Small intestine (tissue), 16 donors: ENCODE measurements at places on chromosomes 7 and 10. TPM values are rescaled to one million over a fixed set of nuclear protein-coding genes. Genes with fewer than 3 reads are reported as not detected.

DNA sequence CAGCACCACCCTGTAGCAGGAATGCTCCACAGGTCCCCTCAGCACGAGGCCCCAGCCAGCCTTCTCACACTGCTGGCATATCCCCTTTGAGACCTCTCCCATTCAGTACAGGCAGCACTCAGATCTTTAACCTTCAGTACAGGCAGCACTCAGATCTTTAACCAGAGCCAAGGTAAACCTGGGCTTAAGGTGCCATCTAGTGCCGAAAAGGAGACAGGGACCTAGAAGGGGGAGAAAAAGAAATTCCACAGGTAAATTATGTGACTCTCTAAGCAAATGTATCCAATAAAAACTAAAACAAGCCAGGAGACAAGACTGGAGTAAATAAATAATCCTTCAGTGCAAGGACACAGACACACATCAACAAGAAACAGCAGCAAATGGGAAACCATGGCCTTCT, 358.6 kb downstream of the PTPRN2 start:
- no peak overlapping the region for H3K27ac ChIP-seq
- no peaks in the 10 kb centered on the region for H3K36me3 ChIP-seq
- no peaks in the 10 kb centered on the region for H3K27me3 ChIP-seq
- H3K4me3 ChIP-seq, result no peak overlapping the region
- H3K4me1 ChIP-seq, result no peaks in the 10 kb centered on the region
- DNase-seq, result no peak

- H3K4me3 ChIP-seq, result no peak overlapping the region
- H3K27me3 ChIP-seq, result no peaks in the 10 kb centered on the region
- DNase-seq, result no peak
- no peaks in the 10 kb centered on the region for H3K4me1 ChIP-seq
These were observed 13.6 kb downstream of the SUMF2 start for GRCh38 chr7:56077681-56078080.

DNA sequence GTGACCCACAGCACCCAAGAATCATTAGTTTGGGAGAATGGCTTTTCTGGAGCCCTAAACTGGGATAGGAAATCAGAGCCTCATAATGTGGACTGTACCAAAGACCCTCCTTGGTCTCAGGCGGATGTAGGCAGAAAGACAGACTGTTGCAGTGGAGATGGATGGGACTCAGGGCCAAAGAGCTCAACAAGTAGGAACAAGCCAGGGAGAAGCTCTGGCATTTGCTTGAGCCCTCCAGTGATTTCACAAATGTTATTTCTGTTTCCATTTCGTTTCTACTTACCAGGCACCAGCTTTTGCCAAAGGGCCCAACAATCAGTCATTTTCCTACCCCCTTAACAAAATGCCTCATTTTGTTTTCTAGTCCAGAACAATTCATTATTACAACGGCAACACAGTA, 762.7 kb downstream of the KCNMA1 start:
- no peak overlapping the region for H3K4me3 ChIP-seq
- no peaks in the 10 kb centered on the region for H3K4me1 ChIP-seq
- H3K27me3 ChIP-seq, result no peaks in the 10 kb centered on the region
- no peak overlapping the region for H3K27ac ChIP-seq

DNA sequence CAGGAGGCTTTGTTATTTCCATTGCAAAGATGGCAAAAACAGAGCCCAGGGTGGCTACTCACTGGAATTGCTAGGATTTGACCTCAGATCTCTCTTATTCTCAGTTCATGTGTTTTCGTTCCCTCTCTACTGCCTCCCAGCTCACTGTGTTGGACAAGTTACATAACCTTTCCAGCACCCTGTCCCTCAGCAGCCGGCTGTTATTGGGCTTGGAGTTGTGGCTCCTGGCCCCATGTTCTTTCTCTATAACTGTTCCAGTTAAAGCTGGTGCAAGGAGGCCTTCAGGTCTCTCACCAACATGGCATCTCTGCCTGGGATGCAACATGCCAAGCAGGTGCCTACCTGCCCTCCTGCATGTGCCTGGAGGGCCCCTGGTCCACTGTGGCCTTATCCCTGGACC, 56.8 kb downstream of the LRRC18 start:
- no peak overlapping the region for H3K27ac ChIP-seq
- H3K36me3 ChIP-seq, result no peaks in the 10 kb centered on the region
- no peaks in the 10 kb centered on the region for H3K27me3 ChIP-seq

The TMEM229A gene
- polyA plus RNA-seq, result 14.0 TPM
